Left lung (tissue), 14 donors: ENCODE measurements at places on chromosomes 1 and 21.

GRCh38 chr1:34324879-34325440 lies 148.3 kb downstream of the C1orf94 start:
- DNase-seq = no peak

- no peak for DNase-seq
Observed at GRCh38 chr1:29096231-29096886, 27.3 kb downstream of the TMEM200B start.

GRCh38 chr1:102896286-102896685 lies 212.0 kb downstream of the COL11A1 start:
- no peak for DNase-seq

GRCh38 chr1:61967750-61968149 lies 225.5 kb downstream of the PATJ start:
- no peak for DNase-seq

DNA sequence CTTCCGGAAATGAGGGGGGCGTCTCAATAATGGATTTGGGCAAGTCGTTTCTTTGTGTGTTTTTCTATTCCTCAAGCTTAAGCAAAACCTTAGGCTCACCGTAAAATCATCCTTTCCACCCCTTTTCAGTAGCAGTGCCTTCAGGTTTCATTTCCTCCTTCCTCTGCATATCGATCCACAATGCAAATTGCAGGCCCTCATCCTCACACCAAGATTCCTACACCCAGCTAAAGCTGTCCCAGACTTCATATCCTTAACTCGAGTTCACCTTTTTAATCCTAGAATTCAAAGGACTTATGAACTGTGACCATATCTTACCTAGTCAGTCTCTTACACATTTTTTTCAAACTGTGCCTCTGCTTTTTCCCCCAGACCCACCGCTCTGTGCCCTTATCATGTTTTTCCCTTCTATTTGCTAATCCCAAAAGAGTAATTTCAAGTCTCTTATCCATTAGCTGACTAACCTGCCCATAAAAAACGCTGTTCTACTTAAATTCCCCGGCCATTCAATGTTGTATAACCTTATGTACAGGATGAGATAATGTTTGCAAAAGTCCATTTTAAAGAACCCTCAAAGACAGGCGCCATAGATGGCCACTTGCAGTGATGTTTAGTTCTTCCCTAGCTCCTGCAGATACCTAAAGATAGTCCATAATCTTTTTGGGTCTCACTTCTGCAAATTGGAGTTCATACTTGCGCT lies 1.5 kb downstream of the AKIRIN1 start:
- no peak for DNase-seq

DNA sequence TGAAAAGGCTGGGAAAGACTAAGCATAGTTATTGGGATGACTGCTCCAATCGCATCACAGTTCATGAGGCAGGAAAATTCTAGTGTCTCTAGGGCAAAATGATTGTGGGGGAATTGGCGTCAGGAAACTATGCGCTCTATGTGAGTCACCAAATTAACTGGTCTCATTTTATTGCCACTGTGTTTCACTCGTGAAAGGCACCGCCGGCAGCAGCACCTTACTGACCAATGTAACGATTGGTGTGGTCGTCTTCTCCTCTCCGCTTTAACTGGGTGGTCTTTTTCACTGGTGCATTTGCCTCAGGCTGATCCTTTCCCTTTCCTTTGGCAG lies 83.5 kb downstream of the SPAG17 start:
- no peak for DNase-seq

DNA sequence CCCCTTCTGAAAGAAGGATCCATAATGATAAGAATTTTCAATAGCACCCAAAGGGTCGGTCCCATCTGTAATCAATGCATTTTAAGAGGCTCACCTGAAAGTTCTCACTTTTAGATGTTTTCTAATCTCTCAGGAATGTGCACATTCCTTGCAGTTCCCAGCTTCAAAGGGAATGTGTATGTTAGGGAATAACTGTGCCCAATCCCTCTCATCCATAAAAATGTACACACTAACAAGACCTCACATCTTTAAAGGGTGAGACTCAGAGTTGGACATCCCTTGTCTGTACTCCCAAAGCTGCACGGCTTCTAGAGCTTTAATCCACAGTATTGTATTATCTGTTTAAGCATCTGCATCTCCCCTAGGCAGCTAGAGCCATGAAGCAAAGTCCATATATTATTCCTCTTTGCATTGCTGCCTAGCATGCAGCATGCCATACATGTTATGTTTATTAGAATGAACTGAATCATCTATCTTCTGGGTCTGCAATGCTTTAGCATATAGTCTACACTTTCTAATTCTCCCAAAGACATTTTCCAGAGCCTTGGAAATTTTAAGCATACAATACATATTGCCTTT lies 9.3 kb upstream of the CCN1 start:
- DNase-seq = no peak

DNA sequence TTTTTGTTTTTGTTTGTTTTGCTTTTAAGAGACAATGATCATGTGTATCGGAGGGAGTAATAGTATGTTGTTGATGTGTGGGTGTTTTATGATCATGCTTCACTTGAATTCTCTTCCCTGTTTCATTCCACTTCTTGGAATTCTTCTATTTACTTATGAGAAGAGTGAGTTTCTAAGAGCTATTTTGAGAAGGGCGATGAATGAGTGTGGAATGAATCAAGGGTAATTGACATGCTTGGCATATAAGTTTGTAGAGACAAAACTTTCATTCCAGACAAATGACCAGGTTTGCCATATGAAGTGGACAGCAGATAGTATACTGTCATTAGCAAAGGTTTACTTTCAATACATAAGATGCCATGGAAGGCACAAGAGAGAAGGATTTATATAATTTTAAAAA lies 42.3 kb upstream of the PDC start:
- no peak for DNase-seq

DNA sequence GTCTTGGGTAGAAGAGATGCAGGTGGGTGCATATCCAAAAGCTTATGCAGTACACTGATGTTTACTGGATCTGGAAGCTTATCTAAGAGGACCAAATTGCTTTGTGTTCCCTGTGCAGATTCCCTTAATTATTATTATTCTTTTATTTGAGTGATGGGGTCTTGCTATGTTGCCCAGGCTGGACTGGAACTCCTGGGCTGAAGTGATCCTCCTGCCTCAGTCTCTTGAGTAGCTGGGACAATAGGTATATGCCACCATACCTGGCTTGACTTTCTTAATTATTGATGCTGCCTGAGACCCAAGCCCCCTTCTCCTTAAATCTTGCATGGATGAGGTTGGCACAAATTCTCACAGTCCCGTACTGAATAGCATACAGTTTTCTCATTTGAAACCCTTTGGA lies 83.0 kb downstream of the MACF1 start:
- DNase-seq = no peak

DNA sequence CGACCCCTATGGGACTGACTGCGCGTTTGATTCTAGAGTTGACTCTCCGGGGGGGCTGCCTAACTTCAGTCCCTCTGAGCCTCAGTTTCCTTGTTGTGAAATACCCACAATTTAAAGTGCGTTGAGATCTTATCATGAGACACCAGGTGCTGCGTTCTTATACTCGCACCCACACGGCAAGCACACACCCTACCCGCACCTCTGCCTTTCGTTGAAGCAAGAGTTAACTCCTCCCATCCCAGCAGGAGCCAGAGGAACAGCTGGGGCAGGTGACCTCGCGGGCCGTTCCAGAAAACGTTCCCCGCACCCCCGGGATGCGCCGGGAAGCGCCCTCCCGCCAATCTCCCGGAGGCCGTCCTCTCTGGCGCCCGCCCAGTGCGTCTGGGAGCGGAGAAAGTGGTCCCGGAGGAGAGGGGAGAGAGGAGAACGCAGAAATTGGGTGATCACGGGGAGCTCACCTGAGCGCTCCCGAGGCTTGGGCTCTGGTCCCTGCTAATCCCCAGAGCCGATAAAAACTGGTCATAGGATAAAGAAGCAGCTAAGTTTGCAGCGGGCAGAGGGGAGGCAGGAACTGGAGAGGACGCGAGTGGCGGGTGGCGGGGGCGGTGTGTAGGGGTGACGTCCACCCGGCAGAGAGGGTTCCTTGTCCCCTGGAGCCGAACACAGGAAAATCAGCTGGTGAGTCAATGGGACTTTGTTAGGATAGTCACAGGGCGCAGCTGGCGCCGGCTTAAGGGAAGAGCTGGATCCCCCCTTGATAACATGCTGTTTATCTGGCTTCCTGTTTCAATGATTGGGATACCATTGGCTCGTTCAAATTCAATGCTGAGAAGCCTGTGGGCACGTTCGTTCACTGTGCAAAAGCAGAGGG lies 869 bp downstream of the NAV1 start:
- peak; percentile 58 for DNase-seq

DNA sequence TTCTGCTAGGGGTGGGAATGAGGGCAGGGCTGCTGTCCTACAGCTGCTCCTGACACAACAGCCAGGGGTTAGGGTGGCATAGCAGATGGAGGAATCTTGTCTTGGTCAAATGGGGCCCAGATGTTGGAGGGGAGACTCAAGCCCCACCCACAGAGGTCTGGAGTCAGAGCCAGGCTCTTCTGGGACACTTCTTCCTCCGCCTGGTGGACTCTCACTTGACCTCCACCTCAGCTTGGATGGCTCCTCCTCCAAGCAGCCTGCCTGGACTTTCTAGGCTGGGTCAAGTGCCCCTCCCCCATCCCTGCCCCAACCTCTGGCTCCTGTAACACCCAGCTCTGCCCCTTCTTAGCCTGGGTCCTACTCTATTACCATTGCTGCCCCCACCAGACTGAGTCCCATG lies 35.5 kb downstream of the EPHA2 start:
- no peak for DNase-seq

DNA sequence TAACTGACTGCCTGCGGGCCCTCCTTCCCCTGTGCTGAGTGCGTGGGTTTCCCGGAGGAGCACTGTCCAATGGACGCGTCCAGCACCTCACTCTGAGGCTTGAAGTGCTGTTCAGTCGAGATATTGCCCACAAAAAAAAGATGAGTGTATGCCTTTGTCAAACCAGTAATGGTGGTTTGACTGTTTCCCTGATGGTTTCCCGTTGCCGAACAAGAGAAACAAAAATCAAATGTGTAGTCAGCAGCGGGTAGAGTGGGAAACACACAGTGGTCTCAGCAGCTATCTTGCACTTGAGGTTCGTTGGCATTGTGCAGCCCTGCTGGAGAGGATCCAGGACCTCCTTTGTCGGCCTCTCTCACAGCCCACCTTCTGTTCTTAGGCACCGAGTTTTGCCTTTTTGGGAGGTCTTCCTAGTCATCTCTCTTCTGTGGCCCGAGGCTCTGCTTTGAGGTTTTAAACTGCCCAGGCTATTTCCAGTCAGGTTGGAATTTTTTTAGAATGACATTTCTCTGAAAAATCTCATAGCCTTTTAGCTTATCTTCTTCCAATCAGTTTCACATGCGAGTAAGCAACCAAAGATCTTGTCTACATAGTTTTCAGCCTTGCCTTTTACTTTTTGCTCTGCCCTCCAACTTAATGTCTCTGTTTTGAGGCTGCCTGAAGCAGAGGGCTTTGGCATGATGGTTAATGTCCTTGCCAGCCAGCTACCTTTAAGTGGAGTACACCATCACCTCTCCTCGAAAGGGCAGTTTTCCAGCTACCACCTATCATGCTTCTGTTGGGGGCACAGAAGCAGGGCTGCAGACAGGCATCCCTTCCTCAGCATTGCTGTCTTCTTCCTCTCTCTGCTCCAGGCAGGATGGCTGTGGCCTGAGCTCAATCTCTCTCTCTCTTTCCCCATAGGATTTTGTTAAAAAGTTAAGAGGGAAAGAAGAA lies 132.3 kb downstream of the URB2 start:
- DNase-seq = no peak

DNA sequence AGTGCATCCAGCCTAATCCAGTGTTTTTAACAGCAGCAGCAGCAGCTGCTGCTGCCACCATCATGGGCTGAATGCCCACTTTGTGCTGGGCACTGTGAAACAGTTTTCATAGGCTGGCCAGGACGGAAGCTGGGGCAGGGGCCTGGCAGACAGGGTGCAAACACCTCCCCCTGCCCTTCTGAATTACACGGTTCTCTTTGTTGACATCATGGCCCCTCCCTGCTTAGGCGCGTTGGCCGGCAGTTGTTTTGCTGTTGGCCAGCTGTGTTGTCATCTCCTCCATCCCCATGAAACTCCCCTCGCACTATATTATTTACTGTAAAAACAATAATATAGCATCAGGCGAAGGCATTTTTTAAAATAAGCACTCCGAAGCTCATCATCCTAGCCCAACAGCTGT lies 33.1 kb downstream of the PTPRU start:
- no peak for DNase-seq

DNA sequence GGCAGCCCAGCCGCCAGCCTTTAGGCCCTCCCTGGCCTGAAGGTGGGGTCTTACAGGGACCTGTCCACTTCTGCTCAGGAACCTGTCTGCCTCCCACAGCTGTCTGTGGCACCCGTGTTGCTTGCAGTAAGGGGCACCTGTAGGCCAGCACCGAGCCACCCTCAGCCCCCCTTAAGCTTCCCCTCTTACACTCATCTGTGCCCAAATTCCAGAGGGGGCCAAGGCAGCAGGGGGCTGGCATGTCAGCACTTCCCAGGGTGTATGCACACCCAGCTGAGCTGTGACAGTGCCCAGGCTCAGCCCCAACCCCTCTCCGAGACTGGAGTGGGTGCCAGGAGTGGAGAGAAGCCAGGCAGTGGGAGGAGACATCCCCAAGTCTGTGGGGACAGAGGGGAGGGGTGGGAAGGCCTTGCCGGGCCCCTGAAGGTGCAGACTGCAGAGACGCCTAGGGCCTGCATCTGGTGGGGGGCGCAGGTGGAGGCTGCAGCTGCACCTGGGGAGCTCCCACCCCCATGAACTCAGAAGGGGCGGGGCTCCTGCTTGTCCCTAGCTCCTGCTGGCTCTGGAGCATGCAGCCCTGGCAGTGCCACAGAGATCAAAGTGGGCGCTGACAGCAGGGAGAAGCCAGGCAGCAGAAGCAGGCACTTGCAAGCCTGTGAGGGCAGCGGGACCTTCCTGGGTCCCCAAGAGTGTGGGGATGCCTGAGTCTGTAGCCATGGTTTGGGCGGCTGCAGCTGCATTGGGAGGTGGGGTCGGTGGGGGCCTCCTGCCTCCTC lies 5.4 kb upstream of the SLC2A7 start:
- no peak for DNase-seq

GRCh38 chr1:200867018-200867811 lies 5.6 kb upstream of the GPR25 start:
- DNase-seq = no peak

DNA sequence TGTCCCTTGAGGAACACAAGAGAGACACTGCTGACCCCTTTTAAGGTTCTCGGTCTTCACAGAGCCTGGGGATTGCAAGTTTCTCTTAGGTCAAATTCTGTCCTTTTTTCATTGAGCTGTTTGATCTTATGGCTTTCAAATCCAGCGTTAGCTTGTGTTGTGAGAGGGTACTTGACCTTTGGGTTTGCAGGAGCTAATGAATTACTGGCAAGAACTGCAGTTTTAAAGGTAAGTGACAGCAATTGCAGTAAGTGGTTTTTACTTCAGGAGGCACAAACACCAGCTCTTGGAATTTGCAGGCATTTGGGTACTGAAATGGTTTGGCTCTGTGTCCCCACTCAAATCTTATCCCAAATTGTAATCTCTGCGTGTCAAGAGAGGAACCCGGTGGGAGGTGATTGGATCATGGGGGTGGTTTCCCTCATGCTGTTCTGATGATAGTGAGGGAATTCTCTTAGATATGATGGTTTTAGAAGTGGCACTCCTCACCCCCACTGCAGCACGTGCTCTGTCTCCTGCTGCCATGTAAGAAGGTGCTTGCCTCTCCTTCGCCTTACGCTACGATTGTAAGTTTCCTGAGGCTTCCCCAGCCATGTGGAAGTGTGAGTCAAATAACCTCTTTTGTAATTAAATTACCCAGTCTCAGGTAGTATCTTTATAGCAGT lies 134.5 kb upstream of the LYPLAL1 start:
- DNase-seq = no peak
